ENCODE measurements at places on chromosomes 12 and 14.

DNA sequence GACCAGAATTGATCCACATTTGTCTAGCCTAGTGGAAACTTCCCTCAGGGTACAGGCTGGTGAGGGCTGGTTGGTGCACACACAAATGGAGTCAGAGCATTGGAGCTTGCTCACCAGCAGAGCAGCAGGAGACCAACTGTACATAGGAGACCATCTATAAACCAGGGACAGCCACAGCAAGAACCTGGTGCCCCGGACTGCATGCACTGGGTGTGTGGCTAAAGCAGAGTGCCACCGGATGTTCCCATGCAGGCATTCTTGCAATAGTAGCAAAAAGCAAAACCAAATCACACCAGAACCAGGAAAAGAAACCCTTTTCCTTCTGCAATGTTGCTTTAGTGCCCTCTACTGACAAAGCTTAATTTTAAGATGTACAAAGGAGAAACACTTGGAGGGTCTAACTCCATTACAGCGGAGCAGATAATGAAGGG lies 136.4 kb downstream of the MDGA2 start:
- DNase-seq, result no peak

DNA sequence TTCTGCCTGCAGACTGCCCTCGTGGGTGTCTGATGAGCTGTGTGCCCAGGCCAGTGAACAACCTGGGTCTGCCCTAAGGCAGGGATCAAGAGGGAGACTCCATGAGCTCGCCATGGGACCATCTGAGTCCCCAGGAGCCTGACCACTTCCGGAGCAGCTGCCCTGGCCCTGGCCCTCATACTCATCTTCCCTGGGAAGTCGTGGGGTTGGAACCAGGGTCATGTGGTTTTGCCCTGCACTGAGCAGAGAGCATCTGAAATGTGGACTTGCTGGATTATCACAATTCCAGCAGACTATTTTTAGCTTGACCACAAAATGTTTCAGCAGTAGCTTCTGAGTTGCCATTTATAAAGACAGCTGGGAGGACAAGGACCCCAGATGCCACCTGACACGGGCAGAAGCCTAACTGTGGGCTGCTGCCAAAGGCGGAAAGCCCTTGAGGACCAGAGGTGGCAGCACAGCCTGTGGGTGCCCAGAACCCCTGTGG lies 6.7 kb downstream of the BTBD6 start:
- DNase-seq, result no peak

- DNase-seq, result no peak
Measured at GRCh38 chr12:124174451-124175348, 120.2 kb upstream of the RFLNA start.

GRCh38 chr14:30238936-30239335 lies 311.3 kb upstream of the PRKD1 start:
- no peak for DNase-seq

- DNase-seq, result no peak
Measured at GRCh38 chr14:96170961-96171592, 33.6 kb upstream of the BDKRB2 start.

- DNase-seq, result no peak
Measured at GRCh38 chr14:88437658-88438057, 52.2 kb downstream of the SPATA7 start.

GRCh38 chr14:71751264-71751663 lies 181.0 kb upstream of the RGS6 start:
- no peak for DNase-seq

DNA sequence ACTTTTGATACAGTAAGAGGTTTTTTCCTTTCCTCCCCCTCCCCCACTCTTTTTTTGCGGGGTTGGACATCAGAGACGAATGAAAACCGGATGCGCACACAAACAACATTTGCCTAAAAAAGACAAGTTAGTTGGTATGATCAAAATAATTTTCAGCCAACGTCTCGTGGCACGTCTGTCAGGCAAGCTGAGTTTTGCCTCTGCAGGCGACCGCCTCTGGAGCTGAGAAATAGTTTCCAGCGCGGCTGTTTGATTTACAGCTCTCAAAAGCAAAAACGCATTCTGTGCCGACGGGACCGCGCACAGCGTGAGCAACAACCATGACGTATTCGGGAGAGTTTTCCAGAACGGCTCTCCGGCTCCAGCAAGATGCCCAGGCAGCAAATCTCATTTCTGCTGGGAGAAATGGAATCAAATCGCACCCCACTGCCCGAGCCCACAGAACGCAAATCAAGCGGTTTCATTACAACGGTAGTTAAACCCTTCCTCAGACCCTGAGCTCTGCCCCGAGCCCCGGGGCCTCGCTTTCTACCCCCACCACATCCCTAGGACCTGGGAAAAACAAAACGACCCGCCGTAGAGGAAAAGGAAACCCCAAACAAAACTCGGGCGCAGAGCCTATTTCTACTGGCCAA lies 14.2 kb upstream of the CALM1 start:
- DNase-seq, result peak; percentile 75

GRCh38 chr14:96623676-96624484 lies 121.7 kb downstream of the PAPOLA start:
- DNase-seq, result no peak

GRCh38 chr14:33836203-33836899 lies 114.5 kb downstream of the EGLN3 start:
- DNase-seq, result no peak

- DNase-seq, result no peak
Measured at GRCh38 chr12:78149459-78149858, 318.8 kb downstream of the NAV3 start.

DNA sequence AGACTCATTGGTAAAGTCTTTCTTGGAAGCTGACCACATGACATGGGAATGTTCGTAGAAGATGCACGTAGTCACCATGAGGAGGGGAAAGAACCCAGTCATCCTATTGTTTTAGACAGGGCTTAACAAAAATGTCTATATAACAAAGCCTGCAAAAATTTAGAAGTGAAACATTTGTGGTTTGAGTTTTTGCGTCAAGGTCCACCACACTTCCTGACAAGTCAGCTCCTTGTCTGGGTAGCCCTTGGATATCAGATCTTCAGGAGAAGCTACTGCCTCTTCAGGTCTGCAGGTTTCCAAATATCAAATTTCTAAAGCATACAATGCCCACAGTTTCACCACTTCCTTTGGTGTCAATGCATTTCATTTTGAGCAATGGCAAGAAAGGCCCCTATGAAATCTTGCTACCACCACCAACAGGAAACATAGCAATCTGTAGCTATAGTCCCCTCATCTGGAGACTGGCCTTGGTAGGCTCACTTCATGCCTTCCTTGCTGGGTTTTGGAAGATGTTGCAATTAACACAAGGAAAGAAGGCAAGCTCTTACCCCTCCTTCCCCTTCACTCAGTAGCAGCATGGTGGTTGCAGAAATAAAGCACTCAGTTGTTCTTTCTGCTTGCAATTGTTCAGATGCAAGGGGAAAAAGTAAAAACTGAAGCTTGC lies 235.2 kb downstream of the PCNX1 start:
- no peak for DNase-seq

GRCh38 chr12:127334365-127334764 lies 932.6 kb upstream of the TMEM132C start:
- DNase-seq, result no peak

- no peak for DNase-seq
Measured at GRCh38 chr12:116773276-116773731, 35.2 kb downstream of the RNFT2 start.

DNA sequence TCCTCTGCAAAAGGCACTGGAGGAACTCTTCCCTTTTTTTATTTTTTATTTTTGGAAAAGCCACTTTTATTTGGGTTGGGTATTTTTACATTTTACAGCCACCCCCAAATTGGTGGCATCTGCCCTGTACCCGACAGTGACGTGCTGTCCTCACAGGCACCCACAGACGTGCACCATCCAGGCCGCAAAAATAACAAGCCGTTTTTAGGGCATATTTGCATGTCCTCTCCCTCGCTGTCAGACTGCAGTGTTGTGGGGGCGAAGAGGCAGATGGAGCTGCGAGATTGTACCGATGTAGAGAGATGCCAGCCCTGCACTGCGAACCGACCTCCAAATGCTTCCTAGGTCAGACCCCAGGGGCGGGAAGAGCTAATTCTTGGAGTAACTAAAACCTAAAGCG lies 12.2 kb downstream of the JDP2 start:
- no peak for DNase-seq

- no peak for DNase-seq
Measured at GRCh38 chr12:114911196-114911595, 227.2 kb upstream of the TBX3 start.

DNA sequence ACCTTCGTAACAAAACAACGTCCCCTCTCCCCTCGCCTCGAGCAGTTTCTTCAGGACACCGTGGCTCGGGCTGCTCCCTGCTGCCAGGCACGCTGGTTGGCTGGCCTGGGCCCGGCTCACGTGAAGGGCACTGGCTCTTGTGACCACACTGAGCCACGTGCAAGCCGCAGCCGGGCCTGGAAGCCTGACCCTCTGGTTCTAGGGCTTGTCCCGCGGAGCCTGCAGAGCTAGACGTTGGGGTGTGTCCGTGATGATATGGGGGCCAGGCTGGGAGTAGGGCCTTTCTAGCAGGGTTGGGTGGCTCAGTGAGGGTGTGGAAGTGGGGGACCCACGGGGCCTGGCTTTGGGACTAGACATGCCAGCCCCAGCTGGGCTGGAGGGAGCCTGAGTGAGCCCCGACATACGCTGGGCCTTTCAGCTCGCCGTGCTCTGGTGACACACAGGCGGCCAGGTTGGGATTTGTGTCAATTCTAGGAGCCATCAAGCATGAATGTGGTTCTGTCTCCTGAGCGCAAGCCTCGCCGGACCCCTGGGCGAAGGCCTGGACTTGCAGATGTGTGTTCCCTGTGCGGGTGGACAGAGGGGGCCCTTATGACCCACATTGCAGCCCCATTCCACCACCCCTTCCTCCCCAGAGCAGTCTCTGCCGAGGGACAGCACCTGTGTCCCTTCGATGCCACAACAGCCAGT lies 13.6 kb upstream of the AMN start:
- DNase-seq, result no peak

GRCh38 chr14:103124501-103125001 lies 1.3 kb downstream of the TNFAIP2 start:
- no peak for DNase-seq

DNA sequence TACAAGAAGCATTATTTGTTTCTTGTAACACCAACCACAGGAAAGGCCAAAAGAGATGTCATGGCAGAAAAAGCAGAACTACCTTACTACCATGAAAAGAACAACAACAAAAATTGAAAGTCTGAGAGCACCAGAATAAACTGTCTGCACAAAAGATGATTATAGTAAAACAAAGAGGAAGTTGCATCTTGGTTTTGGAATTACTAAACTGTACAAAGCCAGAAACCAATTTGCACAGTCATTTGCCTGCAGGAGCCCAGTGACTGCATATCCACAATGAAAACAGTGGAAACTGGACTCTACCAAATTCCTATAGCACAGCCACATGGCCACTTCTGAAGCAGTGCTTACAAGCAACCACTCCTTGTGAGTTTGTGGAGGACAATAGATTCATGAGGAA lies 276.2 kb downstream of the SSPN start:
- DNase-seq, result no peak

GRCh38 chr14:100215330-100215885 lies 23.5 kb upstream of the YY1 start:
- DNase-seq, result no peak

- no peak for DNase-seq
Measured at GRCh38 chr14:49808780-49809179, 40.8 kb downstream of the KLHDC2 start.

- DNase-seq, result no peak
Measured at GRCh38 chr12:105721051-105721825, 390.7 kb downstream of the C12orf75 start.

DNA sequence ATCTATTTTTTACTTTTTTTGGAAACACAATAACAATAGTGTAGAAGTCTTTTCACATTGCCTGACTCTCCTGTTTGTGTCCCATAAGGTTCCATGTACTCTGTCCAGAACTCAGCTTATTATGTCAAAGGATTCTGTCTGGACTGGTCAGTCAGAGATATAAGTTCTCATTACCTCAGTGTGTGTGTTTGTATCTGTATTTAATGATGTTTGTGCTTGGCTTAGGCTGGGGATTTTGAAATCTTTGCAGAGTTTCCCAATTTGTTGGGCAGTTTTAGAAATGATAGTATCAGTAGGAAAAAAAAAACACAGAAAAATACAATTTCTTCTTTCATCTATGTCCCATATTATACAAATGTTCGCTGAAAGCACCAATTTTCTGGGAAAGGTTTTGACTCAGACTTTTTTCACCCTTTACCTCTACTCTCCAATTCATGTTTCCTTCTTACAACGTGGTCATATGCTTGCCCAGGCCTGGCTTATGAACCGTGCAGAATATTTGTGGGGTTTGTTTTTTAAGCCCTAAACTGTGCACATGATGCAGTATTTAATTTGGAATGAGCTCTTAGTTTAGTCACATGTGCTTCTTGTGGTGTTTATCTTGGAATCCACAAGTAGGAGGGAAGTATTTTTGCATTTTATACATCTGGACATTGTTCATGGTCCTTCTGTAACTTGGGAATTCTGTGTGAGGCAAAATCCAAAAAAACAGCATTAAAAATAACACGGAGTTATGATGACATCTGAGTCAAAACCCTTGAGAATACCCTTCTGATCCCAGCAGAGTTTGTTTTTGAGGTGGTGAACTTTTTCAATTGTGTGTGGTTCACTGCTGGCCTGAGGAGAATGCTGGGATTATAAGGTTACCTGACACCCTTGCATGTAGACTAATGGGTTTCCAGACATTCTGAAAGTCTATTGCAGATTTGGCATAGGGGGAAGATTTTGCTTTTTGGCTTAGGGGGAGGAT lies 121.2 kb downstream of the RAD51B start:
- no peak for DNase-seq

DNA sequence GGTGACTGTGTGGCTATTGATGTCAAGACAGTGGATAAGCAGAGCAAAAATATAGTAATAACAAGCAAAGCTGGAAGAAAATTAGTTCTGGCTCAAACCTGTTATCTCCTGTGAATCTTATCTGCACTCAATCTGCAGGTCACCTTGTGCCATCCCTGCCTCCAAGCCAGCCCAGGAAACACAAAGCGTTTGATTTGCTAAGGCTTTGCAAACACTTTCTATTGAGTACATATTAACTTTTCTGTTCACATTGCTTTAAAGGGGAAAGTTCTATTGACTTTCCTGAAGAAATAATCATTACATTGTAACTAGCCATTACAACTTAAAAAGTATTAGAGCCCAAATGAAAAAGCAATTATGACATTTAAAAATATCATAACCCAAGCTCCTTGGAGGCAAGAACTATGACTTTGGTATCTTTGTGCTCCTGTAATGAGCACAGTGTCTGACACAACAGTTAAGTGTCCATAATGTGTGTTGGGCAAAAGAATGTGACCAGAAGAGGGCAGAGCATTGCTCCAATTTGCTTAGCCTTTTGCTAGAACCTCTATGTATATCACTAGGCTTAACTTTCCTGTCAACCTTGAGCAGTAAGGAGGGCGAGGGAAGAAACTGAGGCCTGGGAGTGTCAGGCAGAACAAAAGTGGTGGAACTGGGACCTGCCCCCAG lies 24.7 kb downstream of the SERPINA3 start:
- DNase-seq, result no peak

GRCh38 chr14:48690349-48690748 lies 895.8 kb downstream of the RPS29 start:
- DNase-seq, result no peak

GRCh38 chr12:44314007-44314500 lies 478.2 kb downstream of the TMEM117 start:
- no peak for DNase-seq
